HuH-7.5 (cell line): ENCODE measurements at places on chromosomes 7 and 10.

DNA sequence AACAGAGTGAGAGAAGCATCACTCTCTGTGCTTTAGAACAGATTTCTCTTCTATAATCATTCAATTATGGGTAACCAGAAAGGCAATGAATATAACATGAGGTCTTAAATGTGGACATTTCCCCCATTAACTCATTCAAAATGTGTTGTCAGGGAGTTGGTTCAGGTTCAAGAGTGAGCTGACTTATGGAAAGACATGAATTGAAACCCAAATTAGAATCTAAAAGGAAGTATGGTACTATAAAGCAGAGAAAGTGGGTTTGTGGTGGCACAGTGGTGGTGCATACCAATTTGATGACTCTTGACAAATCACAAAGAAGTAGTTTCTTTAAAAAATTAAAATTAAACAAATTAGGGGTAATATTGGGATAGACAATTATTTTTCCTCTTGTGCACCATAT is 114.6 kb upstream of the MEOX2 start:
- no peak for DNase-seq

GRCh38 chr10:43203448-43204041 is 63.3 kb downstream of the RASGEF1A start:
- no peak for DNase-seq

- no peak for DNase-seq
These were observed 56.2 kb downstream of the SEMA3D start for GRCh38 chr7:85130702-85131101.

- DNase-seq: no peak
These were observed 81.4 kb upstream of the ADAM12 start for GRCh38 chr10:126469692-126470091.

- no peak for DNase-seq
These were observed 9.8 kb upstream of the KNDC1 start for GRCh38 chr10:133150226-133150625.
